Activated T-cell treated with anti-CD3 and anti-CD28 coated beads, Interleukin-2, amount 50 U/mL, for 24 hours (primary cell): ENCODE measurements at places on chromosomes 11 and 22.

- H3K4me1 ChIP-seq: peaks cover 2% of the 10 kb centered on the region
- H3K27ac ChIP-seq: no peak overlapping the region
- no peak for DNase-seq
- peaks cover 10% of the 10 kb centered on the region for H3K27me3 ChIP-seq
- H3K4me3 ChIP-seq: no peak overlapping the region
These were observed 48.8 kb downstream of the ENDOD1 start for GRCh38 chr11:95138448-95138847.

GRCh38 chr11:133905677-133906156, 51.1 kb downstream of the IGSF9B start:
- DNase-seq: no peak
- no peak overlapping the region for H3K4me3 ChIP-seq
- no peaks in the 10 kb centered on the region for H3K27me3 ChIP-seq
- H3K27ac ChIP-seq: no peak overlapping the region
- H3K36me3 ChIP-seq: peaks cover 69% of the 10 kb centered on the region

- H3K36me3 ChIP-seq: peaks cover 47% of the 10 kb centered on the region
- peaks cover 30% of the 10 kb centered on the region for H3K4me1 ChIP-seq
- no peak for DNase-seq
- no peak overlapping the region for H3K4me3 ChIP-seq
These were observed 37.9 kb downstream of the PIK3C2A start for GRCh38 chr11:17169876-17170275.

DNA sequence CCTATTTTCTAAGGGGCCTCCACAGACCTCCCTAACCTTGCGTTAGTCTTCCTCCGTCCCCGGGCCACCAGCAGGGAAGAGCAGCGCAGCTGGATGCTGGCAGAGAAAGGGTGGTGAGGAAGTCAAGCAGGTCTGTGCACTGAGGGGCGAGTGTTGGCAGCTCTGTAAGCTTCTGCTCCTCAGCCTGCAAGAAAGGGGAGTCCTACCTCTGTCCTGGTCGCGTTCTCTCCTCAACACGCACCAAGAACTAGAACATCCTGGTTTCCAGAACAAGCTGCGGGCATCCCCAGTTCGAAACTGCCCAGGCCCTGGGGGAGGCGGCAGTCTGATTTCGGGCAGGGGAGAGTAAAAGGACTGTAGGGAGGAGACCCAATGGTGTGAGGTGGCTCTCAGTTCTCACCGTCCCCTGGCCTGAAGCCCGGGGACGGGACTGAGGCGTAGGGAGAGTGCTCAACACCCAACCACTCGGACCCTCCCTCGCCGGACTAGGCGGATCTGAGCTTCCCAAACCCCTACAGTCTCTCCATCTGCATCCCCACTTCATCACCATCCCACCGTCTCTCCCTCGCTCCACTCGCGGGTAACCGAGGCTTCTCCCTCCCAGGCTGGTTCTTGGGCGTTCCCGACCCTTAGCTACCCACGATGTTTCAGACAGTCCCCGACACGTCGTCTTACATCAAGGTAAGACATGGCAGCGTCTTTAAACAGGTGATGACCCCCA, 7.7 kb upstream of the FLI1 start:
- H3K27ac ChIP-seq: no peak overlapping the region
- peak; percentile 59 for DNase-seq
- H3K36me3 ChIP-seq: no peaks in the 10 kb centered on the region
- peak overlapping the region; percentile 80 for H3K4me3 ChIP-seq
- H3K27me3 ChIP-seq: peaks cover 53% of the 10 kb centered on the region

GRCh38 chr11:109697140-109697843, 275.3 kb downstream of the C11orf87 start:
- no peak overlapping the region for H3K4me3 ChIP-seq
- no peaks in the 10 kb centered on the region for H3K36me3 ChIP-seq
- H3K27me3 ChIP-seq: no peaks in the 10 kb centered on the region

GRCh38 chr11:106031202-106031810, 9.3 kb upstream of the MSANTD4 start:
- H3K27ac ChIP-seq: no peak overlapping the region
- H3K4me1 ChIP-seq: peaks cover 1% of the 10 kb centered on the region
- DNase-seq: no peak
- H3K4me3 ChIP-seq: no peak overlapping the region
- H3K27me3 ChIP-seq: peaks cover 60% of the 10 kb centered on the region

- H3K4me3 ChIP-seq: no peak overlapping the region
- no peaks in the 10 kb centered on the region for H3K4me1 ChIP-seq
- no peaks in the 10 kb centered on the region for H3K36me3 ChIP-seq
- H3K27me3 ChIP-seq: no peaks in the 10 kb centered on the region
- no peak overlapping the region for H3K27ac ChIP-seq
These were observed 69.1 kb downstream of the C11orf87 start for GRCh38 chr11:109490953-109491635.

- no peak for DNase-seq
- H3K4me1 ChIP-seq: no peaks in the 10 kb centered on the region
- no peak overlapping the region for H3K4me3 ChIP-seq
- peaks cover 13% of the 10 kb centered on the region for H3K27me3 ChIP-seq
- H3K27ac ChIP-seq: no peak overlapping the region
- no peaks in the 10 kb centered on the region for H3K36me3 ChIP-seq
These were observed 14.8 kb upstream of the MPPED1 start for GRCh38 chr22:43396934-43397457.

DNA sequence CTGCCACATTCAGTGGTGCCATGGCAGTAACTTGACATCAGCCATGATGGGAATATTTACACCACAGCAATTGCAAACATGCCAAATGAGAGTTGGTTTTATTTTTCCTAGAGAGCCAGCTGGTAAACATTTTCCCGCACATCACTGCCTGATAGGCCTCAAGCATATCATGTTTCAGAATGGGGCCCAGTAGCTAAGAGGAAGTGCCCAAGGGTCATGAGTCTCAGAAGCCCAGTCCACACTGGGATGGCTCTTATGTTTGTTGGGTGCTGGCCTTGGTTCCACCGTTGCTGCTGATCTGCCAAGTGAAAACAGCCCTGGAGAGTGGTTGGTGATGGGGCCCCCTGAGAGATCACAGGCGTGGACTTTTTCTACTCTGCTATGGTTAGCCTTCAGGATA, 64.3 kb upstream of the NAV2 start:
- DNase-seq: no peak
- H3K36me3 ChIP-seq: no peaks in the 10 kb centered on the region
- H3K4me1 ChIP-seq: no peaks in the 10 kb centered on the region
- H3K27ac ChIP-seq: no peak overlapping the region
- H3K27me3 ChIP-seq: peaks cover 6% of the 10 kb centered on the region
